NCI-H524 (cell line): ENCODE measurements at places on chromosomes 1 and 21.

DNA sequence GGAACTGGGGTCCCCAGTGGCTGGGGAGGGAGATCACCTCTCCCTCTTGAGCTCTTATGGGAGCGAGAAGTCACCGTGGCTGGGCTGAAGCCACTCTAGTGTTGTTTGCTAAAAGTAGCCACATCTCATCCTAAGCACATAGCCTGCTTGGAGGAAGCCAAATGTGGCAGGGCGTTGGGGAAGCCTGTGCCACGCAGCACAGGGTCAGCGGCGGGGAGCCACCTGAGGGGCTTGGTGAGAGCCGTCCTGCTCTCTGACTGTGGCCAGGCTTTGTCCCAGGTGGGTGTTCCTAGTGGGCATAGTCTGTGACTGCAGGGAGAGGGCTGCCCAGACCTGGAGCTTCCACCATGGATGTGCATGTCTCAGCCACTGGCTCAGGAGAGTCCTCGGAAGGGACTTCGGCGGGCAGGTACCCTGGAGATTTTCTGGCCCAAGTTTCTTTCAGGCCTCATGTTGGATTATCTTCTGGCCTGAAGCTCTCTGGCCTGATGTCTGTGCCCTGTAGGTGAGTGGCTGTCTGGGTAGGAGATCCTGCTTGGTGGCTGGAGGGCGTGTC lies 38.9 kb downstream of the MORN1 start:
- DNase-seq = no peak

DNA sequence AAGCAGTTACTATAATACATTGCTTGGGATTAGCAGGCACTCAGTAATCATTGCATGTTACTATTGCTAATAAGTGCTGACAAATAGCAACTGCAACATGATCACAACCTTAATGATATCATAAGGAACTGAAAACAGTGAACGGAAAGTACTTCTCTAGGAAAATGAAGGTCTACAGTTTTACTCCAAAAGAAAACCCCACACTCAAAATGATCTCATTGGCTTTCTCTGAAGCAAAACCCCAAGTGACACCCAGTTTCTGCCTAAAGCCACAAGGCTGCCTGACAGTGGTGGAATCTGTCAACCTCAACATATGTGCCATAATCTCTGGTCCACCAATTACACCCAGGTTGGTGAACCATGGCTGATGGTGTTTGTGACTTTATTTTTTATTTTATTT lies 137.6 kb downstream of the PTGER3 start:
- DNase-seq = no peak

DNA sequence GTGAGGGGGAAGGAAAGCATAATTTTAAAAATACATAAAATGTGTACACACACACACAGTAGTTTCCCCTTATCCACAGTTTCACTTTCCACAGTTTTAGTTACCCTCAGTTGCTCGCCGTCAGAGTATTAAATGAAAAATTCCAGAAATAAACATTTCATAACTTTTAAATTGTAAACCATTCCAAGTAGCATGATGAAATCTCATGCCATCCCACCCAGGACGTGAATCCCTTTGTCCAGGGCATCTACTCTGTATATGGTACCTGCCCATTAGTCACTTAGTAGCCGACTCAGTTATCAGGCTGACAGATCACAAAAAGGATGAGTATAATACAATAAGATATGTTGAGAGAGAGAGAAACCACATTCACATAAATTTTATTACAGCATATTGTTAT lies 36.2 kb downstream of the EPS15 start:
- DNase-seq = no peak

DNA sequence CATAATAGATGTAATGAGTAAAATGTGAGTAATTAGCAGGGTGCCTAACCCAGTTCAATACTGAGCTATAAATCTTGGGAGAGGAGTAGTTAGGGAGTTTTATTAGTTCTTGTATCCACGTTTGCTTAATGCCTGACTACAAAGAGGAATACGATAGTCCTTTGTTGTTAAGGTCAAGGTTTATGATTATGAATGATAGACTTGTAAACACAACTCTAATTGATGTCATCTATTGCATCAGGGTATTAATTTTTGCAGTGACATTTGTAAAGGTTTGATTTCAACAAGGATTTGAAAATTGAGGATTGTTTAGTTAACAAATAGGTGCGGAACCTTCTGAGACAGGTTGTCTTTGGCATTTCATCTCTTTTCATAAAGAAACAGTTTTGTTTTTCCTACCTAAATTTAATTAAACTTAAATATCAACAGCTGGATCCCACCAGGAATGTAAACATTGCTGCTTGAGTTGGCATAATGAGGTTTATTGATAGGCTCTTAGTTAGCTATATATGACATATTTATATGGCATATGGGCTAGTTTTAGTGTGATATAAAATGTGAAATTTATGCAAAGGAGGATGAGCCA lies 9.7 kb downstream of the SOAT1 start:
- DNase-seq = no peak

- no peak for DNase-seq
Measured at GRCh38 chr1:17011092-17011438, 663 bp downstream of the ATP13A2 start.

DNA sequence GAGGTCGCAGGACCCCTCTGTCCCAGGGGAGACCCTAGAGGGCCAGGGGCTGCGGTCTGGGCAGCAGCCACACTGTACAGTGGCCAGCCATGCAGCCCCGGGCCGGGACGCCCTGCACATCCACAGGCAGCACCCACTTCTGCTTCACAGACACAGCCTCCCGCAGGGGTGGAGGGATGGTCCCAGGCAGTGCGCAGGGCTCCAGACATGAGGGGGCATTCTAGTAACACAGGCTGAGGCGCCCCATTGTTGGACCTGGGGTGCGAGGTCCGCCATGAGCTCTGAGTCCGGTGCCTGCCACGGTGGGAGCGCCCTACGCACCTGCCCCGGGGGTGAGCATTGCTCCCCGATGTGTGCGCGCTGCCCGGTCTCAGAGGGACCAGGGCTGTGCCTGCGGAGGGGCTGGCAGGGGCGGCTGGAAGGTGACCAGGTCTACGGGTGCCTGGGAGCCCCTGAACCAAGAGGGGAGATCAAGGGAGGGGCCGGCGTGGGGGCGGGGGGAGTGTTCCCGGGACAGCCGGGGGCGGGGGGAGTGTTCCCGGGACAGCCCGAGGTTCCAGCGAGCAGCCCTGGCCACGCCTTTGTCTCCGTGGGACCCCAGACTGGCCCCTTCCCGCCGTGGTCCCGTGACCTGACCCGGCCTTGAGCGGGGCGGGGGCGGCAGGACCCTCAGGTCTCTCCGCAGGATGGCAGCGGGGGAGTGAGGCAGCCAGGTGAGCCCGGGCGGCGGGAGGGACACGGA lies 4.5 kb downstream of the MMEL1 start:
- DNase-seq = no peak
